ENCODE measurements at places on chromosomes 6 and 20.

GRCh38 chr20:60787276-60787675 lies 464.8 kb upstream of the CDH4 start:
- DNase-seq: no peak

GRCh38 chr6:26120807-26121140 lies 33.5 kb downstream of the HFE start:
- no peak for DNase-seq

- DNase-seq: no peak
These were observed 111.4 kb downstream of the ATXN1 start for GRCh38 chr6:16649890-16650289.

DNA sequence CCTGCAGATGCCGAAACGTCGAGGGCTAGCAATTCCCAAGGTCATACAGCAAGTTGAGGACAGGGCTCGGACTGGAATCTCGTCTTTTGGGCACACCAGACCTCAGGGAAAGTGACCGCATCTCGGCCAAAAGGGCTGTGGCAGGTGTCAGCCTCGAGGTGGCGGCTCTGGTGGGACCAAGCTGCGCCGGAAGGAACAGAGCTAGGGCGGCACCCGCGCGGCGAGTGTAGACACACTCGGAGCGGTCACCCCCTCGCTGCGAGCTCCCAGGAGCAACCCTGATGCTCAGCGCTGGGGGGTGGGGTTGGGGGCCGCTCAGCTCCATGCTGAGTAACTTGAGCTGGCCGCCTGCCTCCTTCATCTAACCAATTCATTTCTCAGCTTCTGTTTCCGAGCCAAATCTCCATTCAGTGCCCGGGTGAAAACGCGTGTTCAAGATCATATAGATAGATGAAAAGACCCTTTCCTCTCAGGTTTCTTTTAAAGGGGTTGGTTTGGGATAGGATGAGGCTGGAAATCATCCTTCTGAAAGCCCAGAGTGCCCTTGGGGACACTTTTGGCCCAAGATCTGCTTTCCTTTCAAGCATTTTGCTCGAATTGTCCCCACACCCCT lies 2.2 kb upstream of the TUBB2B start:
- DNase-seq: no peak

GRCh38 chr6:168152306-168152963 lies 73.4 kb upstream of the FRMD1 start:
- DNase-seq: no peak

DNA sequence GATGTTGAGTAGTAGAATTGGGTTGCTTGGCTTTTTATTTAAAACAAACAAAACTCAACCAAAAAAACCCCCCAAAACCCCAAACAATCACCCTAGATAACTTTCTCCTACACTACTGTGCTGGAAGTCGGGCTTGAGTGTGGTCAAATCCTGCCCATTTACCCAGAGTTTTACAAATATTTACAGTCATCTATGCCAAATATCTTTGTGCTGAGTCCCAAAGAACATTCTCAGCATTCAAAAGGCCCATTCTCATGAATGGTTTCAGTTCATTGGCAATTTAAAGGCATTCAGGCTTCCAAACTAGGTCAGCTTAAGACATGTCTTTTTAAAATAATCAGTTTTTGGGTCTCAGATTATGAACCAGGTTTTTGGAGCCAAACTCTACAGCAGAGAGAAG lies 1.8 kb downstream of the RNF144B start:
- DNase-seq: no peak

DNA sequence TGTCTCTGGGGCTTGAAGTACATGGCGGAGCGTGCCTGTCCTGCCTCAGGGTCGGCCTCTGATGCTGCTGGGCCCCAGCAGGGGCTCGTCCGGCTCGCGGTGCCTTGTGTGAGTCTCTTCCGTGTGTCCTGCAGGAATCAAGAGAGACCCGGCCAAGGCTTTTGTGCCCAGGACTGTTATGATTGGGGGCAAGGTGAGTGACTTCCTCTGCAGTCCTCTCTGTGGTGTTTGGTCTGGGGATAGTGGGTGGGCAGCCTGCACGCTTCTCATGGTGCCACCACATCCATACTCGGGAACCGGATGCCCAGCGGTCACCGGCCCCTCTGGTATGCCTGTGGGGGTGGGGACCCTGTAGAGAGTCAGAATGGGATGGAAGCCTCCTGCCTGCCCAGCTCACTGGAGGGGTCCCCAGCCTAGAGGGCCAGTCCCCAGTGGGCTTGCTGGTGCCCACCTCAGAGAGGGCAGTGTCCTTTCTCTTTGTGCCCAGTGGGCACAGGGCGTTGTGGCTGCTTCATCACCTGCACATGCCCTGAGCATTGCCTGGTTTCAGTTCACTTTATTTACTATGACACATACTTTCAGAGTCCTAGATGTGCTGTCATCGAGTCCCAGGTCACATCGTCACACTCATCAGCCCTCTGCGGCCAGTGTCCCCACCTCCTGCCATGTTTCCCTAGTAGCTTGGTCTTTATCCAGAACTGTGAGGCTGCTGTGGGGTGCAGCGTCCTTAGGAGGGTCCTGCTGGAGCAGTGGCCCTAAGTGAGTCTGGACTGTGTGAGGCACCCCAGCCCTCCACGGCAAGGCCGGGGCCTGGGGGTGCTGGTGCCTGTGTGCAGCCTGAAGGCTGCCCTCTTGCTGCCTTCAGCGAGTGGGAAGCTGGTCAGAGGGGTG lies 40.7 kb downstream of the PYGB start:
- no peak for DNase-seq

DNA sequence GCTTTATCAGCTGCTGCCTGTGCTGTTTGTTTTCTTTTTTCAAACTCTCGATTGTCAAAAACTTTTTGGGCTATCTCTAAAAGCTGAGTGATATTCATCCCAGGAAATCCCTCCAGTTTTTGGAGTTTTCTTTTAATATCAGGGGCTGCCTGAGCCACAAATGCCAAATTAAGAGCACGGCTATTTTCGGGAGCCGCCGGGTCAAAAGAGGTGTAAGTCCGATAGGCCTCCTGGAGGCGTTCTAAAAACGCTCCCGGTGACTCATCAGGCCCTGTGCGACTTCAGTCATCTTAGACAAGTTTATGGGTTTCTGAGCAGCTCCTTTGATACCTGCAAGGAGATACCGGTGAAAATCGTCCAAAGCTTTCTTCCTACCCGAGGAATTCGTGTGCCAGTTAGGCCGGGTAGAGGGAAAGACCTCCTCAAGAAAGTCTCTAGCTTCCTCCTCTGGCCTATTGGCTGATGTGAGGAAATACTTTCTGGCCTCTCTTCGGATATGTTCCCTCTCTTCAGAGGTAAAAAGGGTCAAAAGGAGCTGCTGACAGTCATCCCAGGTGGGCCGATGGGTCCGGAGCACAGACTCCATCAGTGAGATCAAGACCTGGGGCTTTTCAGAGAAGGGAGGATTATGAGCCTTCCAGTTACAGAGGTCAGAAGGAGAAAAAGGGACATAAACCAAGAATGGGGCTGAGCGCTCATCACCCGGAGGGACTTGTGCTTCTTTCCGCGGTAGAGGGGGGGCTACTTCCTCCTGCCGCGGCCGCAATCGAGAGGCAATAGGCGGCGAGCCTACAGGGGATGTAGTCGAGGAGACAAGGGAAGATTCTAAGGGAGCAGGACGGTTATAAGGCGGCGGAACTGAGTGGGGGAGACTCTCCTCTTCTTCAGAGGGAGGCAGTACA lies 151.1 kb downstream of the TRIM27 start:
- DNase-seq: no peak

DNA sequence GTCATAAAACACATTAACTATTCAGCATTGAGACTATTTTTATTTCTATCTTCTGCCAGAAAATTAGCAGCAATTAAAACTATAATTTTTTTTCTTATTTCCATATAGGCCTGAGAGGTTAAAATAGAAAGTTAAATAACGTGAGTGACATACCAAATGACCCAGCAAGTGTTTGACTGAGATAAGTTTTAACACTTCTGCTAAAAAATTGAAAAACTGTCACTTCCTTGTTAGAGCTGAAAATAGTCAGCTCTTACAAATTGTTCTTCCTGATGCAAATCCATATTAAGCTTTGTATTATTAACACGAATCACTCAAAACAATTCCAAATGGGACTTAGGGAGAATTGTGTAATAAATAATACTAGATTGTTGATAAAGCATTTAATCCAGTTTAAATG lies 26.5 kb upstream of the STX11 start:
- no peak for DNase-seq

DNA sequence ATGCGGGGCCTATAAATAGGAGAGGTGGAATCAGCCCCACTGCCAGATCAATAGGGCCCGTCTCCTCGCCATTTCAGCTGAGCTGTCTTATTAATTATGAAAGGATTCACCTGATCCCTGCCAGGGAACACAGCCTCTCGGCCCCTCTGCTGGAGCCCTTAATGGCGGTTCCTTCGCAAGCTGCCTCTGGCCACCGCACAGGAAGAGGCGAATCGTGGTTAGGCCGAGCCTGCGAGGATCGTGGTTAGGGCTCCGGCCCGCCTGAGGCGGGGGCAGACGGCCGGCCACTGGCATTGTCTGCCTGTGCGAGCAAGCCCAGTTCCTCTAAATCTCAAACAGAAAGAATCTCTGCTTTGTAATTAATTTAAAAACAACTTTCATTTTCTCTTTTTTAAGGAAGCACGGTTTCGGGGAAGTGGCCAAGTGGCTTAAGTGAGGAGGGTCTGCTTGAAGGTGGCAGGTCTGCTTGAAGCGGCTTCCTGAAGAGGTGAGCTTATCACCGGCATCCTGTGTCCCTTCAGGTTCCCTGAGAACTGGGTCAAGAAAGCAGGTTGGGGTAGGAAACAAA lies 9.2 kb downstream of the NRN1 start:
- DNase-seq: no peak

GRCh38 chr20:48463916-48464315 lies 363.9 kb downstream of the PREX1 start:
- no peak for DNase-seq

DNA sequence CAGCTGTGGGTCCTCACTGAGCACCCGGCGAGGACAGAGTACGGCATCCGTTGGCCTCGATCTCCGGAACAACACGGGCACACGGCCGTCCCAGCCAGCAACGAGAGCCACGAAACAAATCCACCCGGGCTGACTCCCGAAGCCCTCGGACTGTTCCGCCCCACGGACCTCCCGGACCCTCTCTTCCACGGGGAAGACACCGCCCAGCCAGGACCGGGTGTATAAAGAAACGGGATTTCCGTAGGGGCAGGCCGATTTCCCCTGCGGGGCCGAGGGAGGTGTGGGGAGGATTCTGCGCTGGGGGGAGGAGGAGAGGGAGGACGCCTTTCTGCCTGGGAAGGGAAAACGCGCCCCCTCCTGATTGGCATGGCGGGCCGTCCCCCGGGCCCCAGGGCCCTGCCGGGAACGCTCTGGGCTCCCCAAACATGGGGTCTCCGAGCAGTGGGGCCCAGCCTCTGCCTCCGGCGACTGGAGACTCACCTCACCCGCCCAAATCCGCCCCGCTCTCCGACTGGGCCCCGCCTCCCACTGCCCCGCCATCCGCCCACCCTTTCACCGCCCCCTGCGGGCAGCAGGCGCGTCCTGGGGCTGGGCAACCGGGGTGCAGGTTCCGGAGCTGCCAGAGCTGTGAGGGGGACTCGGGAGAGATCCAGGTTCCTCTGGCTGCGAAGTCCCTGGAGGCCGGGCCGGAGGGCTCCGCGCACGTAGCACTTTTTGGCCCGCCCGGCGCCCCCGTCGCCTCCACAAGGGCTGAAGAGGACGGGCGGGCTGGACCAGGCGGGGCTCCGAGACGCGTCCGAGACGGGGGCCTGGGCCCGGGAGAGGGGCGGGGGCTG lies 679 bp upstream of the PPDPF start:
- DNase-seq: peak; percentile 27

GRCh38 chr20:17943343-17943742 lies 25.3 kb downstream of the SNX5 start:
- no peak for DNase-seq

DNA sequence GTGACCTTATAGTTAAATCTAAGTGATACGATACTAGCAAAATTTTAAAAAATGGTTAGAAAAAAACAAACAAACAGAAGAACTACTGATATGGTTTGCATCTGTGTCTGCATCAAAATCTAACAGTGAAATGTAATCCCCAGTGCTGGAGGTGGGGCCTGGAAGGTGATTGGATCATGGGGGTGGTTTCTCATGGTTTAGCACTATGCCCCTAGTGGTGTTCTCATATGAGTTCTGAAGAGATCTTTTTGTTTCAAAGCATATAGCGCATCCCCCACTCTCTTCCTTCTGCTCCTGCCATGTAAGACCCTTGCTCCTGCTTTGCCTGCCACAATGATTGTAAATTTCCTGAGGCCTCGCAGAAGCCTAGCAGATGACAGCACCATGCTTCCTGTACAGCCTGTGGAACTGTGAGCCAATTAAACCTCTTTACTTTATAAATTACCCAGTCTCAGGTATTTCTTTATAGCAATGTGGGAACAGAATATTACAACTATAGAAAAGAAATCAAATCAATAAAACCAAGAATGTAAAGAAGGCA lies 5.4 kb downstream of the FBXL4 start:
- no peak for DNase-seq

DNA sequence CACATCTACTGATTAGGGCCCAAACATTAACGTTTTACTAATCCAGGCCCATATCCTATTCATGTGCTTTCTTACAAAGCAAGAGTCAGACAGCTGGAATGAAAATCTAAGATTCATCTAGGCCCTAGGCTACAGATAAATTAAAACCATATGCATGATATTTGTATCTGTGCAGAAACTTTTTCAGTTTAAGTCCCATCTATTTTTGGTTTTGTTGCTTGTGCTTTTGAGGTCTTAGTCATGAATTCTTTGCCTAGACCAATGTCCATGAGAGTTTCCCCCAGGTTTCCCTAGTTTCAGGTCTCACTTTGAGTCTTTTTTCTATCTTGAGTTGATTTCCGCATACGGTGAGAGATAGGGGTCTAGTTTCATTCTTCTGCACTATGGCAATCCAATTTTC lies 20.2 kb downstream of the ADNP start:
- DNase-seq: no peak

DNA sequence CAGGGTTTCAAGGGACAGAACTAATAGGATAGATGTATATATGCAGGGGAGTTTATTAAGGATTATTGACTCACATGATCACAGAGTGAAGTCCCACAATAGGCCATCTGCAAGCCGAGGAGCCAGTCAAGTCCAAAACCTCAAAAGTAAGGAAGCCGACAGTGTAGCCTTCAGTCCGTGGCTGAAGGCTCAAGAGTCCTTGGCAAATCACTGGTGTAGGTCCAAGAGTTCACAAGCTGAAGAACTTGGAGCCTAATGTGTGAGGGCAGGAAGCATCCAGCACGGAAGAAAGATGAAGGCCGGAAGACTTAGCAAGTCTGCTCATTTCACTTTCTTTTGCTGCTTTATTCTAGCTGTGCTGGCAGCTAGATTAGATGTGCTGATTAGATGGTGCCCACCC lies 128.0 kb downstream of the TNFRSF21 start:
- no peak for DNase-seq

DNA sequence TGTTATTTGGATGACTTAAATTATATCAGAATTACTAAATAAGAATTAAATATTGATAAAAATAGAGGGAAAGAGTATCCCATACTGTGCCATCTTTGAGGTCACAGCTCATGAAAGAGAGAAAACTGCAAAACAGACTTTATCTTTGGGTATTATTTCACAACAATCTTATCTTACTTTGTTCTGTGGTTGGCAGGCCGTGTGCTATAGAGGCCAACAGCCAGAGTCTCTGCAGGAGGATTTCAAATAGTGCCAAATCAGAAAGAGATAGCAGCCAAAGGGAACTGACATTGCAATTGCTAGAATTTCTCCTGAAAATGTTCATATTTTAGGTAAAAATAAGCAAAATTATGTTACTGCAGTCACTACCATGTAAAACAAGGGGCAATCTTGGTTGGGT lies 354.2 kb downstream of the GRIK2 start:
- DNase-seq: no peak

- no peak for DNase-seq
These were observed 547 bp downstream of the SAMD5 start for GRCh38 chr6:147508866-147509608.

- no peak for DNase-seq
These were observed 68.6 kb downstream of the TRMT6 start for GRCh38 chr20:5881703-5882102.

GRCh38 chr6:3450888-3451287 lies 6.0 kb downstream of the SLC22A23 start:
- DNase-seq: no peak
